ENCODE measurements at places on chromosomes 11 and 22.

DNA sequence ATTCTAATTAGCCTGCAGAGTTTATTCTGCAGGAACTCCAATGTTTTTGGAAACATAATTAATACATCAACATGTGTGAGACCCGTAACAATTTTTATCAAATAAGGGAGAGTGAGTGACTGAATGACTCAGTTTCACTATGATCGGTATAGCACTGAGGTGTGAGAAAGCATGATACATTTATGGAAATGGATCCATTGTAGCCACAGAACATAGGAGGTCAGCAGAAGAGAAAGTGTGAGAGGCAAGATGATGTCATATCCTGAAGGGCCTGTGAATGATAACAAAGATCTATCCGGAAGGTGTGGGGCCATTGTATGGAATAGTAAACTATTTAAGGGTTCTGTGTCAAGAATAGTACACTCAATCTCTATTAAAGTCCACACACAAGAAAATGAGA lies 1406.1 kb upstream of the TENM4 start:
- DNase-seq: no peak

- DNase-seq: peak; percentile 68
Measured at GRCh38 chr11:124834526-124835180, 30.6 kb upstream of the ROBO3 start.

DNA sequence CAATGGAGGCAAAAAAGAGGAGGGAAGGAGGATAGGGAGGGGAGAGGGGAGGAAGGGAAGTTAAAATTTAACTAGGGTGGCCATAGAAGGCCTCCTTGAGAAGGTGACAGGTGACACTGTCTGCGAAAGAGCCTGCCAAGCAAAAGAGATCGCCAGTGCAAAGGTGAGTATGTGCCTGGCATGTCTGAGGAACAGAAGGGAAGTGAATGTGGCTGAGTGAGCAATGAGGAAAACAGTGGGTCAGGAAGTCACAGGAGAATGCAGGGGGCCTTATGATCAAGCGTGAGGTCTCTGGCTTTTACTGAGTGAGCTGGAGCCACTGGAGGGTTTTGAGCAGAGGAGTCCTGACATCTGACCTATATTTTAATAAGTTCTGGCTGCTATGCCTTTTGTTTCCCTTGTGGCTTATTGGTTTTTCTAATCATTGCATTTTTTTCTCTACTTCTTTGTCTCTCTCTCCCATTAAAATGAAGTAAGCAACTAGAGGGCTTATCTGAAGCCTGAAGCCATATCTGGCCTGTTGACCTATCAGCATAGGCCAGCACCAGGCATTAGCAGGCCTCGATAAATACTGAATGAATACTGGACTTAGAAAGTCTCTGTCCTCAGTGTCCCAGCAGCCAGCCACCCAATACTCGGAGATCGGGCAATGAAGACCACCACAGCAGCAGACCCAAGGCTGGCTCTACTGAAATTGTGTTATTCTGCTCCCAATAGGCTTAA lies 5.6 kb downstream of the AP1B1 start:
- peak; percentile 17 for DNase-seq

DNA sequence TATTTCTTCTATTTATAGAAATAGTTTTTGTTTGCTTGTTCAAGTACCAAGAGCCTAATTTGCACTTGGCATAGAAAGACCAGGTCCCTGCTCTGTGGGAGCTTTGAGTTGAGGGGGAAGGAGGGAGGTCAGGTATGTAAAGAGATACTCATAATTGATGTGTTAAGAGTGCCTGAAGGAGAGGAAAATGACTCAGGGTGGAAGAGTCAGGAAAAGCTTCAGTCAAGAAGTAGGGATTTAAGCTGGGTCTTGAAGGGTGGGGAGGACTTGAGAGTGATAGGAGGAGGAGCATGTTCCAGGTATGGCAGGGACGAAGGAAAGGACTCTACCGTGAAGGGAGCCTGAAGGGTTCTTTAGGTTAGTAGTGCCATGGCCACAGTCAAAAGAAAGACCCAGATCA lies 9.0 kb downstream of the RBX1 start:
- no peak for DNase-seq

GRCh38 chr11:2390725-2391151 lies 9.8 kb upstream of the TSSC4 start:
- no peak for DNase-seq

DNA sequence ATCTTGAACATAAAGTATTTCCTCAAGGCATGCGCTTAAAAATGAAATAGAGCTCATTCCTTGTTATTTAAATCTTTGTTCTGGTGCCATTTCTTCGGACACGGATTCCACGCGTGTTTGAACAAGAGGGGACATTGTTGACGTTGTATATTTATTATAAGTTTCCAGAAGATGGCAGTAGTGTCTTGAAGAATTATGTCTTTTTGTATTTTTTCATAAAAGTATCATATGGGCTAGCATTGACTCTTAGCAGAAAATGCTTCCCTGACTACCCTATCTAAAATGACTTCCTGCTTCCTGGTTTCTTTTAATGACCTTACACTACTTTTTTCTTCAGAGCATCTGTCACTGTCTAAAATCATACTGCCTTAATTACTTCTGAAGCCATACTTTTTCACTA lies 20.4 kb downstream of the BIRC2 start:
- DNase-seq: no peak

DNA sequence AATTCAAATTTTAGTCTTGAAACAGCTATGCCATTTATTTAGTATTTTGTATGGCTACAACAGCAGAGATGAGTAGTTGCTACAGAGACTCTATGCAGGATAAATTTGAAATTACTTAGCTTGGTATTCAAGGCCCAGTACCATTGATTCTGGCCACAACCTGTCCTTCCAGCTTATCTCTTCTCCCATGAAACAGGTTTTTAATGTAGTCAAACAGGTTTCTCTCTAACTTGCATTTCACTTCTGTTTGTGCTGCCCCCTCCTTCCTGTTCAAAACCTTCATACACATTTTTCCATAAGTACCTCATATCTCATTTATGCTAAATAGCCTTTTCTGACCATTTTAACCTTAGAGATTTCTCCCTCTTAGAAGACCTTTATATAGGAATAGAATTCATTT lies 3.3 kb downstream of the USP47 start:
- DNase-seq: peak; percentile 55

DNA sequence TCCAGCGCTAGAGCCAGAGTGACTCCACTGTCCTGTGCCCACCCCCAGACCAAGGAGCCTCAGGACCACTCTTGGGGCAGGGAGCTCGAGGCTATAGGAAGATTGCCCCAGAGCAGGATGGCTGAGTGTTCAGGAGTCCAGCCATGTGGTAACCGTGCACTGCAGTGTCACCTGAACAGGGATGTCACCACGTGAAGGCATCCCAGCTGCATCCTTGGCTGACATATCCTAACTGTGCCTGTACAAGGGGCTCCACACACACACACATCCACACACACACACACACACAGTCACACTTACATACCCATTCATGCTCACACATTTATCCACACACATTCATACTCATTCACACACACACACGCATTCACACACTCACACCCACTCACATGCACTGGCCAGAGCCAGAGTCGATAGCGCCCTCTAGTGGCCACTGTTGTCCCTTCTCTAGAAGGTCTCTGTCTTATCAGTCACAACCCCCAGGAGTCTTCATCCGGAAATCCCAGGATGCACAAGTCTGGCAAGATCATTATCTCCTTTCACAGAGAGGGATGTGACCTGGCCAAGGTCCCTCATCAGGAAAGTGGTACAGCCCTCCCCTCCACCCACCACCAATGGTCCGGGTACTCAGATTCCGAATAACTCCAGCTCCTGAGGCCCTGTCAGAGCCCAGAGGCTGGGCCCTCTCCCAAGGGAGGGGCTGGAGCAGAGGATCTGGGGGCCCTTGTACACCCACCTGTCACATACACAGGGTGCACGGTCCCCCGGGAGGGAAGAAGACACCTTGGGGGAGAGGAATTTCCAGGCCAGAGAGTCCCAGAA lies 55.1 kb downstream of the IGLL5 start:
- DNase-seq: peak; percentile 31

GRCh38 chr11:96230686-96231085 lies 112.3 kb downstream of the MAML2 start:
- DNase-seq: no peak

- DNase-seq: no peak
Measured at GRCh38 chr22:22798716-22799115, 88.9 kb upstream of the IGLL5 start.

DNA sequence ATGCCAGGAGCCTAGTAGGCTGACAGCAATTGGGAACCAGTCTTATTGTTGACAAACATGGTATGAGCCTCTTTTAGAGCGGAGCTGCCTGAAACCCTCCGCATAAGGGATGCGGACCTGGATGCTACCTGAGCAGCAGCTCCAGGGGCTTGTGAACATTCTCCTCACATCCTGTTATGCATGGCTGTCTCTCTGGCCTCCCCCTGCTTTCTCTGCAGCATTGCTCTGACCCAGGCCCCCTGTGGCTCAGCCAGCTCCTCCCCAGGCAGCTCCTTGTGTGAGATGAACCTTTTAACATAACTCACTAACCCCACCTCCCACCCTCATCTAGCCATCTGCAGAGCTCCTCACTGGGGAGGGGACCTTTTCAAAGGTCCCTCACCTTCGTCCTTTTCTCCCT lies 6.0 kb downstream of the BMAL1 start:
- DNase-seq: no peak

GRCh38 chr11:105152021-105152512 lies 12.5 kb upstream of the CARD18 start:
- DNase-seq: no peak

DNA sequence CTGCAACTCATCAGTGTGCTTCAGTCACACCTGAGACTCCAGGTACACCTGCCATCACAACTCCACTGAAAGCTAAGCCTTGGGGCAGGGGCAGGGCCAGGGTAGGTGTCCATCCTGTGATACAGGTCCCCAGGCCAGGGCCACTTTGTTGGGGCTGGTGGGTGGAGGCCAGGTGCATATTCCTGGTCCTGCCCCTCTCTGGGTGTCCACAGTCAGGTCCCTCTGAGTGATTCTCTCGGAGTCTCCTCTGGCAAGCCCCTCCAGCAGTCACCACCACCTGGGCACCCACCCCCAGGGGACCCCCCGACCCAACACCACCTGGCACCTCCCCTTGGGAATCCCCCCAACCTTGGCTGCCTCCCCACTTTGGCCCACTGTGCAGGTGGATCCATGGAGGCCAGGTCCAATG lies 9.5 kb upstream of the ACR start:
- DNase-seq: no peak

DNA sequence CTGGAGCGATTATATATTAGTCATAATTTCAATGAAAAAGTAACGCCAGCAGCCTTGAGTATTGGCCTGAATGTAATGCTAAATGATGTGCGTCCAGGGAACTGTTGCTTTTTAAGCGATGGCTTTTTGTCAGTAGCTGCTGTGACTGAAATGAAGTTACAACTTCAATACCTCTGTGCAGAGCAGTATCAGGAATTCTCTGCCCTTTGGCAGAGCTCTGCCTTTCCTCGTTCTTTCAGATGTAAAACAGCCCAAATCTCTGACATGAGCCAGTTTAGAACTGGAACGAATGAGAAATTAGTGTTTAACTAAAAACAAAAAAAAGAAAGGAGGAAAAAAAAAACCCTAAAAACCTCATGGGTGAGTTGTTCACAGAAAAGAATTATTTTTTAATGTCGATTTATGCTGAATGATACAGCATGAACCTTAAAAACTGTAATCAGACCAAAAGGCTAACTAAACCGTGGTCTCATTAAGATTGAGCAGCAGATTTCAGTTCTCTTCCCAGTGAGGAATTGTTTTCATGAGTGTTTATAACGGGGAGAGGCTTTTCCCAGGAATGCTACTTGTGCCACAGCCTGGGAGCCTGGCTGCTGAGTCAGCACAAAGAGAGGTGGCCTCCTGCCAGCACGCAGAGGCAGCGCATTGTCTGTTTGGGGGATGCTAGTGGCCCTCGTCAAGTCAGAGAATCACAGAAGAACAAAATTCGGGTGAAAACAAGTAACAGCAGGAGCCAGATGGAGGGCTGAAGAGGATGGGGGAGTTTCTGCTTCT lies 146.2 kb upstream of the RASSF10 start:
- DNase-seq: no peak

- no peak for DNase-seq
Measured at GRCh38 chr11:86625544-86625943, 46.9 kb downstream of the ME3 start.

GRCh38 chr22:40594924-40595323 lies 41.6 kb downstream of the MRTFA start:
- no peak for DNase-seq

GRCh38 chr11:16987205-16987568 lies 27.0 kb downstream of the PLEKHA7 start:
- peak; percentile 69 for DNase-seq

GRCh38 chr11:128776069-128776423 lies 82.2 kb downstream of the FLI1 start:
- no peak for DNase-seq

- no peak for DNase-seq
Measured at GRCh38 chr22:48739348-48740085, 1088.2 kb downstream of the BRD1 start.

GRCh38 chr11:116221351-116221750 lies 551.4 kb downstream of the BUD13 start:
- no peak for DNase-seq

DNA sequence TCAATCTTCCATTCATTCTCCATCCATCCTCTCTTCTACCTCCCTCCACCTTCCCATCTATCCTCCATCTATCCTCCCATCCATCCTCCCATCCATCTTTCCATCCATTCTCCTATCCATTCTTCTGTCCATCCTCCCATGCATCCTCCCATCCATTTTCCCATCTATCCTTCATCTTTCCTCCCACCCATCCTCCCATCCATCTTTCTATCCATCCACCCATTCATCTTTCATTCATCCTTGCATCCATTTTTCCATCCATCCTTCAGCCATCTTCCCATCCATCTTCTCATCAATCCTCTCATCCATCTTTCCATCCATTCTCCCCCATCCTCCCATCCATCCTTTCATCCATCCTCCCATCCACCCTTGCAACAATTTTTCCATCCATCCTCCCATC lies 27.5 kb downstream of the IGLL1 start:
- DNase-seq: no peak

DNA sequence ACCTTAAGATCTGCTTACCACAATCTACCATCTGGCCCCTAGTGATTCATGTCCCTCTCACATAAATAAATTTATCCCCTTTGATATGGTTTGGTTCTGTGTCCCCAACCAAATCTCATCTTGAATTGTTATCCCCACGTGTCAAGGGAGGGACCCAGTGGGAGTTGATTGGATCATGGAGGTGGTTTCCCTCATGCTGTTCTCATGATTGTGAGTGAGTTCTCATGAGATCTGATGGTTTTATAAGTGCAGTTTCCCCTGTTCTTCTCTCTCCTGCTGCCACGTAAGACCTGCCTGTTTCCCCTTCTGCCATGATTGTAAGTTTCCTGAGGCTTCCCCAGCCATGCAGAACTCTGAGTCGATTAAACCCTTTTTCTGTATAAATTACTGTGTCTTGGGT lies 37.2 kb downstream of the OR2AG2 start:
- DNase-seq: no peak

GRCh38 chr22:44191036-44191454 lies 10.3 kb downstream of the PARVG start:
- DNase-seq: peak; percentile 22

All from LoVo (cell line).